DND-41 (cell line): ENCODE measurements at places on chromosomes 3 and 15.

DNA sequence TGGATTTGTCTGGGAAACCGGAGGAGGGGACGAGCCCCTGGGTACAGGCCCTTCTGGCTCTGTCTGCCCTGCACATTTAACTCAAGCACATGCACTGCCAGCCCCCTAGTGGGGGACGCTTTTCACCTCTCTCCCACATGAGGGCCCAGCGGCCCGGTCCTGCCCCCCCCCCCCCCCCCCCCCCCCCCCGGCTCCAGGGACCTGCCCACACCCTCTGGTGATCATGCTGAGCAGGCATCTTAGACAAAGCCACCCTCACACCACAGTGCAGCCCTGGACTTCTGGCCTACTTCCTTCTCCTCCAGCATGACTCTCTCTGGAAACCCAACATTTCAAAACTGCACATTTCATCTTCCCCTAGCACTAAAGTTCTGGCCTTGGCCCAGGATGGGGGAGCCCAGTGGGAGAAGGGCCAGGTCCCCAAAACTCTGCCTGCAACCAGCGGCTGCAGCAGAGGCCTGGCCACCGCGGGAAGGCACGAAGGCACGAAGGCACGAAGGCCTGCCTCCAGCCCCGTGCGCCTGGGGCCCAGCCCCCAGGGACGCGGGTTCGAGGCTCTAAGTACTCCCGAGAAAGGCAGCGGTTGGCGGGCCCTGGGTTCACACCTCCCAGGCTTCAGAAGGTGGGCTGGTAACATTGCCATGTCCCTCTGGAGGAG is 14.1 kb downstream of the KLF15 start:
- DNase-seq, result peak; percentile 8

DNA sequence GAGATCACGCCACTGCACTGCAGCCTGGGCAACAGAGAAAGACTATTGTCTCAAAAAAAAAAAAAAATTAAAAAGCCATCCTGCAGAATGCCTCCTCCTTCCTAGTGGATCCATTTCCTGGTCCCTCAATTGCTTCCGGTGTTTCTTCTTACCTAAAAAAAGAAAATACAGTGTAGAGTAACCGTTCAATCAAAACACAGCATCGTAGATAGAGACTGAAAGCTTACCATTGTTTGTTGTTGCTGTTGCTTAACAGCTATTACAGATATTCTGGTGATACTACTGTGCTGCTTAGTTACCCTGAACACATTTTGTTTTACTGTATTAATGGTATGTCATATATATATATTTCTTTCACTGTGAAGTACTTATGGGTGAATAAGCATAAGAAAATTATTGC is 105.5 kb upstream of the LRRFIP2 start:
- no peak for DNase-seq

- no peak for DNase-seq
Measured at GRCh38 chr15:23793191-23793680, 106.1 kb upstream of the NDN start.

- no peak for DNase-seq
Measured at GRCh38 chr3:167507954-167508353, 34.1 kb upstream of the SERPINI2 start.

DNA sequence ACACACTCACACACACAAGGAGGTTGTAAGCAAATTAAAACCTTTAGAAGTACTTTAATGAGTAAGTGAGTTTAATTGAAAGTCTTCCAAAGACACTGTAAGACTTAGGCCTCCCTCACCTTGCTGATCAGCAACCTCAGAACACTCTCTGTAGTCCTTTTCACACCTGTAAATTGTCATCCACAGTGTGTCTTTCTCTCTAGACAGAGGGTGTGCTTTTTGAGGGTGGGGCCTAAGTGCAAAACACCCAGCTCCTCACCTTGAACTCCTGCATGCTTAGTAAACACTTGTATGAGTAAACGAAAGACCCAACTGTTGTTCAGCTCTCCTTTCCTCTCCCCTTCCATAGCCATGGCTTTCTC is 183.2 kb upstream of the IL12A start:
- no peak for DNase-seq

- DNase-seq, result no peak
Measured at GRCh38 chr15:77710206-77710605, 77.5 kb upstream of the LINGO1 start.

DNA sequence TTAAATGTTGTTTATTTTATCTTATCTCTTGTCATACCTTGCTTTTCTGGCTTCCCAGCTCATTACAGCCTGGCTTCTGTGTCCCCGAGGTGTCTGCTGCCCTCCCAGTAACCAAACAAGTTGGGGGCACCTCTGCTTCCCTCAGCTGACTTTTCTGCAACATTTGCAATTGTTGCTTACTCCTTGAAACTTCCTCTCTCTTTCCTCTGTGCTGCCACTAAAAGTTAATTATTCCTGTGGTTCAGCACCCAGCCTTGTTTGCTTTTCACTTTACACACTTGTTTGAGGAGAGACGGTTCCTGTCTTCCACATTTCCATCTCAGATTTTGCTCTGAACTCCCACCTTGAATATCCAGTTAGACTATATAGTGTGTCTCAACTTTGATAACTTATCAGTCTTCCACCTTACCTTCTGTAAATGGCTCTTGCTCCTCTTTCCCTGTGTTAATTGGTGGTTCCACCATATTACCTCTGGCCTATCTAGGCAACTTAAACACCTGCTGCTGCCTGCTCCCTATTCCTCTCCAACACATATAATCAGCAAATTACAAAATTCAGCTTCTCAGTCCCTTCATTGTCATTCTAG is 21.6 kb downstream of the MCTP2 start:
- DNase-seq, result no peak

- no peak for DNase-seq
Measured at GRCh38 chr15:99976000-99976399, 242.8 kb upstream of the LYSMD4 start.

GRCh38 chr15:75653347-75653913 is 5.7 kb downstream of the SNX33 start:
- no peak for DNase-seq

- no peak for DNase-seq
Measured at GRCh38 chr15:66164788-66165187, 88.8 kb downstream of the MEGF11 start.

DNA sequence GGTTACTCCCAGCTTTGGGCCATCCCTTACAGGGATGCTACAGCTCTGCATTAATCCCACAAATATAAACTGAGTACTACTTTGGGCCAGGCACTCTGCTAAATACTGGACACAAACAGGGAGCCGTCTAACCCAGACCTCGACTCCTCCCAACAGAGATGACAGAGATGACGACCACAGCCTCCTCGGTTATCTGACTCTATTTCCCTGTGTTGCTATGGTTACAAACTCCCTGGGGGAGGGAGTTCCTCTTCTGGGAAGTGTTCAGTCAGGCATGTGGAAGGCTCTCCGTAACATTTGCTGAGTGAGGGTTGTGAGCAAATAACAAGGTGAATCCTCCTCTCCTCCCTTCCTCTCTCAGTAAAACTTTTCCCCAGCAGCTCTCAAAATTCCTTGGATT is 6.7 kb upstream of the CMTM7 start:
- DNase-seq, result no peak

DNA sequence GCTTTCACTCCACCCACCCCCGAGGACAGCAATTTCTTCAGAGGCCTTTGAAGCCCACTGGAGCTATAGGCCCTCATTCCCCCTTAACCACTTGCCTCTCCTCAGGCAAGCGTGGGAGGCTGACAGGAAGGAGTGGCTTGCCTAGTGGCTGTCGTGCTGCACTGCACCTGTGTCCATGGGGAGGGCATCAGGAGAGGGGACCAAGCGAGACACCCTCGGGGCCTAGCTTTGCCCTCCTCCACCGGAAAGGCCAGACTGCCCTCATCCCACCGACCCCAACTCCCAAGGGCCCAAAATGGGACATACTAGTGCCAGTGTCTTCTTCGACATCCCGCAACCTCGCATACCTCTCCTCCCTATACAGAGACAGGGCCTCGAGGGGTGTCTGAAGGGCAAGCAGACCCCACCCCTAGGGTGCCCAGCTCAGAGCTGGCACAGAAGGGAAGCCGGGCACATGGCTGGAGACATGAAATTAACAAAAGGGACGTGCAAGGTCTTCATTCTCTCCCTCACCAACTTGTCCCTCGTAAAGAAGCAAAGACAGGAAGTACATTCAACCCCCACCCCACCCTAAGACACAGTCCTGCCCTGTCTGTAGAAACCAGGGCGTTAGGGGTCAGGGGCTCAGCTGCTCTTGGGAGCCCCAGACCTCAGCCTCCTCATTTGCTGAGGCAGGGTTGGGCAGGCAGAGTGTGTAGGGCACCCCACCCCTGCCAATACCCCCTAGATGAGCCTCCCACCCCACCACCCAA is 24.3 kb downstream of the VIPR1 start:
- peak; percentile 17 for DNase-seq

- no peak for DNase-seq
Measured at GRCh38 chr3:150384296-150385212, 23.5 kb upstream of the TSC22D2 start.

GRCh38 chr3:31917303-31918005 is 63.6 kb downstream of the OSBPL10 start:
- DNase-seq, result no peak

GRCh38 chr3:134242649-134243617 is 7.7 kb downstream of the RYK start:
- no peak for DNase-seq

DNA sequence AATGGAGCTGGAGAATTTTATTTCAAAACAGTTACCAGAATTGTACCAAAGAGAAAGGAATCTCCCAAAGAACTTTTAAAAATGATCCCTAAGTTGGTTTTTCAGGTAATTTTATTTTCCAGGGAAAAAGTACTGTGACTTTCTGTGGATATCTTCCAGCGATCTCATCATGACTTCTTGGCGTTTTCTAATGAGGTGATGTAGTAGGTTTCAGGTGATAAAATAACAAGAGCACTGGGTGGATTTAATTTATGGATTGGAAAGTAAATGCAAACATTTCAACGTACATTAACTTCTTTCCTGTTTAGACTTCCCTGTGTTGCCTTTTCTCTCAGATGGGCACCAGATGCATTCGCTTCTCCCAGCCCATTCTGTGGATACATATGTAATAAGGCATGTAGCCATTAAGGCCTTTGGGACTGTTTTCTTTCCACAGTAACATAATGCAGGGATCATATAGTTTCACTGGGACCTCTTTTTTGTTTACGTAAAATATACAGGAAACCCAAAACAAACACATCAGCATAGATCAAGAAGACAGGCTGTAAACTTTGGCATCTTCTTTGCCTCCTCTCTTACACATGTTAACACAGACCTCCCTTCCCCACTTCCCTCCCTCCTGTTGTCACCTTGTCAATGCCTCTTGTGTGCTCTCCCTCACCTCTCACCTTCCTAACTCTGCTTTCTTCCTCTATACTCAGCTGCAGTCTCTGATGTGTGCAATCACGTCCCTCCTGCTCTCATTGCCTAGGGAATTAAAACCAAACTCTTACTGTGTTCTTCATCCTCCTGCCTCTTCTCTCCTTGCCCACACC is 13.0 kb downstream of the PHLDB2 start:
- no peak for DNase-seq

- no peak for DNase-seq
Measured at GRCh38 chr15:67641453-67641852, 99.0 kb downstream of the MAP2K5 start.

DNA sequence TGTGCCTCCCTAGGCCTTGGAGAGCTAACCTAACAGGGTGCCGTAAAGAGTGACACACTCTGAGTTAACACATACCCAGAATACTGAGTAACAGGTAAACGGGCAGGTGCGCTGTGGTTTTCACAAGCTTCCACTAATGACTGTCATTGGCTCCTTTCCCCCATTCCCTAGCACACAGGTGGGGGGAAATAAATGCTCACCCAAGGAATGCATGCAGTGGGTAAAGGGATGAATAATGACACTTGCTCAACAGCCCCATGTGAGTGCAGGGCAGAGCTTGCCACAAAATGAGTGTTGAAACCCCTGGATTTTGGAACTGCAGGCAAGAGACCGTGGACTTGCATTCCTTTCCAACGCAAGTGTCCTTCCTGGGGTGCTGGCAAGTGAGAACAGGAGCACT is 57.6 kb downstream of the ADAMTS17 start:
- no peak for DNase-seq

- DNase-seq, result no peak
Measured at GRCh38 chr15:74642348-74642733, 26.7 kb downstream of the CLK3 start.

GRCh38 chr15:99239545-99240198 is 9.7 kb downstream of the TTC23 start:
- no peak for DNase-seq

GRCh38 chr3:106371971-106372805 is 503.4 kb upstream of the CBLB start:
- no peak for DNase-seq

GRCh38 chr15:92634671-92635201 is 20.8 kb downstream of the FAM174B start:
- no peak for DNase-seq

GRCh38 chr3:45870099-45870498 is 16.2 kb upstream of the CCR9 start:
- DNase-seq, result peak; percentile 95

DNA sequence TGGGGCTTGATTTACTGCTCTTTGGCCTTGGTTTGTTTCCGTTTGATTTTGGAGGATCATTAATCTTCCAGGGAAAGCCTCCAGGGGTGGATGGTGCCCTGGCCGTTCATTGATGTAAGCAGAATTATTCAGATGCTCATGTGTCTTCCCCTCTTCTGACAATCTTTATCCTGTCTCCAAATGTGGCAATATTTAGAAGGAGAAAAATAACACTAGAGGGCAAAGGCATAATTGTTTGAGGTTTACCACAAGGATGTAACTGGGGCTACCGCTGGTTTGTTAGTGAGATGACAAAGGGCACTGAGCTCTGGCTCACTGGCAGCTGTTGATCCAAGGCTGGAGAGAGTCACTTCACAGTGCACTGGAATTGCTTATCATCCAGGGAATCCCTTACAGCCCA is 18.2 kb upstream of the PLCL2 start:
- DNase-seq, result peak; percentile 46

DNA sequence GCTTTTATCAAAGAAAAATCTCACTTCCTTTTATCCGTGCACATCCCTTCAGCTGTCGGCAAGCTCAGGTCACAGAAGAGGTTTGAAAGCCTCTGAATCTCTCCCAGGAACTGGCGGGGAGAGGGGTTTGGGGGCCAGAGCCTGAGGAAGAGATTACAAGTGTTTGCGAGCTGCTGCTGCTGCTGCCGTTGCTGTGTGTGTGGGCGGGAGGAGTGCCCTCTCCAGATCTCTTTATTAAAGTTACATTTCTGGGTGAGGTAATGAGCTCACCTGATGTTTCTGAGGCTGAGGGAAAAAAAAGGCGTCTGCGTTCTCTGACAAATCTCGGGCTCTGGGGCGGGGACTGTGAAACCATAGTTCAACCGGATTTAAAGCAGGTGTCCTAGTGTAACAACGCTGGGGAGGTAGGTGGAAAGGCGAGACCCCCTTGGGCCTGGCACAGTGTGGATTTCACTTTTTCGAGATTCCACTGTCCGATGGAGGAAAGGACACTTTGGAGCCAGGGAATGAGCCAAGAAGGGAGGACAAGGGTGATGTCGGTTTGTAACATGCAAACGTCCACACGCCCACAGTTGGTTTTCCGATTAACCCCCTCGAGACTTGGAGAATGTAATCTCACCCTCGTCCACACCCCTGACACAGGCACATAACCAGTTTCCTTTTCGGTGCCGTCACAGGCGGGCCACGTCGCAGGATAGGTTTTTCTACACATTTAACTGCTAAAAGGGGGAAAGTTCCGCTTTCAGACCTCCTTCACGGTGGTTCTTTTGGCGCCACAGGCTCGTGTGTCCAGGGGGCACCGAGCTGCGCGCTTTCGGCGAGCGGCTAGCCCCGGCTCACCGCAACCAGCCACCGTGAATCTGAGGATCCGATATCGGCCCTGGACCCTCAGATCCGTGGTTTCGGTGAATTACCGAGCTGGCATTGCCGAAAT is 2.1 kb downstream of the ALCAM start:
- peak; percentile 67 for DNase-seq

GRCh38 chr3:169337500-169338078 is 325.9 kb downstream of the MECOM start:
- no peak for DNase-seq
